NCI-H2029 (cell line): ENCODE measurements at places on chromosomes 2 and 18.

GRCh38 chr2:159077869-159078268, 109.4 kb downstream of the TANC1 start:
- DNase-seq: no peak

DNA sequence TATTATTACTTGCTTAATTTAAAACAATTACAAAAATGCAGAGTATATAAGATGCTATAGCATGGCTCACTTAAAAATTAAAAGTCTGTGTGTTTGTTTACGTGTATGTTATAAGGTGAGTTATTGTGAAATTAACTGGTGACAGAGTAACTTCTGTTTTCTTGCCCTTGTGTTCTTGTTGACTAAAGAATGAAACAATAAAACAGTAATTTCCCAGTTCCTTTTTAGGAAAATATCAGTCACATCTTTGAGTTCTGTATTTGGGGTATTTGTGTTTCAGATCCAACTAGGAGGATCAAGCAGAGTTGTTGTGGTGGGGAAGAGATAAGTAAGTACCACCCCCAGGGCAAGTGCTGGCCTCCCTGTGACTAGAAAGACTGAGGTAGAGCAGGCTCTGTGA, 143.6 kb downstream of the CCDC148 start:
- no peak for DNase-seq

DNA sequence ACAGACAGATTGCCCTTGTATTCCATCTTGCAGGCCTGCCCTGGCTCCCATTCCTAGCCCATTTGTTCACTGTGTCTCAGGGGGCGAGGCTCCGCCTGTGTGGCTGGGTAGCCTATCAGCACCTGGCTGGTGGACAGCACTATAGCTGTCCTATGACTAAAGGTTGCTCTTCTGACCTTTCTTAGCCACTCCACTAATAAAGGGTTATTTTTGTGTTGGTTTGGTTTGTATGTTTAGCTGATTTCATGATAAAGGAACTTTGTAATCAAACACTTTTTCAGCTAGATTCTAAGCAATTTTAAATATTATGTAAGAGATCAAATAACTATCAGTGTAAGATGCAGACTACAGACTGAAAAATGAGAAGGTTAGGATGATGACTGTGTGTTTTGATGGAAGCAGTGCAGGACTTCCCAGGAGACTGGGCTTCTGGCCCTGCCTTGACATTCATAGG, 72.2 kb downstream of the CRIM1 start:
- no peak for DNase-seq

DNA sequence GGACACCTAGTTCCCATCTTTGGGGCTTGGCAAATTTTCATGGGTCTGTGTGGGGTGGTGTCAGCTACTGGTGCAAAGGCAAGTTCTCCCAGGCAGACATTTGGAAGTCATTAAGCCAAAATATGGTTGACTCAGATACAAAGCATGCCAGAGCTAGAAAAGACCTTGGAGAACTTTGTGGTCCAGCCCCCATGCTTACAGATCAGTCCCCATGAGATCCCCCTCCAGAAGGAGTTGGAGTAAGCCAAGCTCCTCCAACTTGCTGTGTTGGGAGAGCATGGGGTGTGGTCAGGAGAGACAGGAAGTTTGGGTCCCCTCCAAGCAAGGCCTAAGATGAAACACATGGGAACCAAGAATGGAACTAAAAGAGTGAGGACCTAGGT, 224.5 kb downstream of the CYP26B1 start:
- DNase-seq: no peak

DNA sequence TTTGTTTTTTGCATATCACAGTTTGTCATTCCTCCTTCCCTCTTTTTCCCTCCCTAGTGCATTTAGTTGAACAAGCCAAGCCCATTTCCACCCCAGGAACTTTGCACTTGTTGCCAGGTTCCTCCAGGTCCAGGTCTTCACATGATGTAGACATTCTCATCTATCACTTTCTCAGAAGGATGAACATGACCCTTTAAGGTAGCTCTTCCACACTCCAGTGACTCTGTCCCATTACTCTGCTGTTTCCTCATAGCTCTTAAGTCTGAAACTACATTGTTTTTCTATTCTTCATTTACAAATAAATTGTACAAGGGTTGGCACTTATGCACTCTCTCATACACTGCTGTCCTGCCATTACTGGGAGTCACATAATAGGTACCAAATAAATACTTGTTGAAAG, 6.1 kb downstream of the KYNU start:
- no peak for DNase-seq
